ENCODE measurements at places on chromosomes 4 and X.
A peak's percentile ranks its signal among the peaks of the same experiment; 100 is the strongest.

DNA sequence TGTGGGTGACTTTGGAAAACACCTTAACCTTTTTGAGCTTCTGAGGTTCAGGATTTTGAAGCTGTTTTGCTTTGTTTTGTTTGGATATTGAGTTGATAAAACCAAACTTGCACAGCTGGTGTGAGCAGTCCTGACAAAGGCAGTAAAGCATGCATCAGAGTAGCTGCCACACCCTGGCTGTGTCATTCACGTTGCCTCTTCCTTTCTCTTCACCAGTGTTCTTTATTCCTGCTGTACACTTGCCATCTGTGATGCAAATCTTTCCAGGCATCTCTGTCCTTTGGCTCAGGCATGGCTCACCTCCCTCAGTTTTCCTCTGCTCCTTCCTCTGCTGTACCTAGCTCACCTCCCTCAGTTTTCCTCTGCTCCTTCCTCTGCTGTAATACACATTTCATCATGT, 1850.2 kb upstream of the AGA start:
- no peak for DNase-seq

GRCh38 chr4:73690051-73690738, 50.2 kb upstream of the CXCL8 start:
- no peak for DNase-seq

DNA sequence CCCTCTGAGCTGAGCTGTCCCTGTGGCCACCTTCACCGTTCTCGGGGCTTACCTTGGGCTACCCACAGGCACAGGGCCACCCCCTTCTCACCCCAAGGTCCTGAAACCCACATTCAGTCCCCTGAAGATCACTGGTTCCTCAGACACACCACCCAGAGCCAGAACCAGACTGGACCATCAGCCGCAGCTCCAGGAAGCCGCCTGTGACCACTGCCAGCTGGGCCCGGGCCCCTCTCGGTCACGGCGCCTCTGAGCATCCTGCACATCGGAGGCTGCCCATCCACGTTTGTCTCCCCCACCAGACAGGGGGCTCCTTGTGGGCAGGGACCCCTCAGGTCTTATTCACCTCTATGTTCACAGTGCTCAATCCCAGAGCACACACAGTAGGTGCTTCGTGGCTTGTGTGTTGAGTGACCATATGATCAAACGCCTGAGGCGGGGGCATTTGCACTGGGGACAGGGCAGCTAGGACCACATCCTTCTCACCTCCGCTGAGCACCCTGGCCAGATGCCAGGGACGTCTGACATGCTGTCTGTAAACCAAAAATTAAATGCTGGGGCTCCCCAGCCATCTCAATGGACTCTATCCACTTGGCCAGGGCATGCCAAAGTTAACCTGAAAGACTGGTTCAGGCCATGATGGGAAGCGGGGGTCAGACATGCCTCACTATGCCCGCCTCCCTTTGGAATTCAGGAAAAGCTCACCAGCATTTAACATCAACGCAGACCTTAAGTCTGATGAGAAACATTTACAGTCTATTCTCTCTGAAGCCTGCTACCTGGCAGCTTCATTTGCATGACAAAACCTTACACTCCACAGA, 109.4 kb upstream of the AFAP1 start:
- DNase-seq: peak; percentile 33

DNA sequence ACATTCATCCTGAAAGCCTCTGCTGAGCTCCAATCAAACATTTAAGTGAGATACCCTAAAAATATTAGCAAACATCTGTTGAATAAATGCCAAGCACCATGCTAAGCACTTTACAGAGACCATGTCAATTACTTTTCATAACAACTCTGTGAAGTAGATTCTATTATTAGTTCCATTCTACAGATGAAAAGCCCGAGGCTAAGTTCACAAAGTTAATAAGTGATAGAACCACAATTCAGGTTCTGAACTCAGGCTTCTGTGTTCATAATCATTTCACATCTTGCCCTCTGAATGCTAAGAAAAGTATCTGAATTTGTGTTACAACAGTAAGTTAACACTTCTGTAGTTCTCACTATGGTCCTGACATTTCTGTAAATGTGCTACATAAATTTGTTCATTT, 27.4 kb downstream of the SEL1L3 start:
- no peak for DNase-seq

DNA sequence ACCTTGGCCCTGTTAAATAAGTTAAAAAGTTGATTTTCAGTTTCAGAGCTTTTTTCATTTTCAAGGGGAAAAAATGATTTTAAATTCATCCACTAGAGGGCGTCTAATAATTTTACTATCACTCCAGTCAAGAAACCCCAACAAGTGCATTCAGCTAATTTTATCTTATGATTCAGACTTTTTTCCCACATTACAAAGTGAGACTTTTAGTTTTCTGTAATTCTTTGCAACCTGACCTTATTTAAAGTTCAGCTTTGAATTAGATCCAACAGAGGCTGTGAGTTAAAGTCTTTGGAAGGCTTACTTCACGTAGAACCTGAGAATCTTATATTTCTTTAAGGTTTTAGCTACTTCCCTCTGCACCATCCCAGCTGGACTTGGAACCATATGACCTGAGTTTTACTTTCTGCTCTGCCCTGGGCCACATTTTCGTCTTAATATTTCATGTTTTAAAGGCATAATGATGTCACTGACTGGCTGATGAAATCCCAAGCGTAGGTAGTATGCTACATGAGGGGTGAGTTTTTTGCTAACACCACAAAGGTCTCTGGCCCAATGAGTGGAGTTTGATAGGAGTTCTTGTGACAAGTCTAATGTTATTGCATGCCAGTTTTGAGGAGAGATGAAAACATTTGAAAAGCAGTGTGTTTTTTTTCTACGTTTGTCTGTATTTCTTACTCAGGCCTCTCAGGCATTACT, 7.2 kb downstream of the GNRHR start:
- DNase-seq: peak; percentile 49

- peak; percentile 92 for DNase-seq
Measured at GRCh38 chr4:74055096-74055495, 16.6 kb upstream of the CXCL3 start.

DNA sequence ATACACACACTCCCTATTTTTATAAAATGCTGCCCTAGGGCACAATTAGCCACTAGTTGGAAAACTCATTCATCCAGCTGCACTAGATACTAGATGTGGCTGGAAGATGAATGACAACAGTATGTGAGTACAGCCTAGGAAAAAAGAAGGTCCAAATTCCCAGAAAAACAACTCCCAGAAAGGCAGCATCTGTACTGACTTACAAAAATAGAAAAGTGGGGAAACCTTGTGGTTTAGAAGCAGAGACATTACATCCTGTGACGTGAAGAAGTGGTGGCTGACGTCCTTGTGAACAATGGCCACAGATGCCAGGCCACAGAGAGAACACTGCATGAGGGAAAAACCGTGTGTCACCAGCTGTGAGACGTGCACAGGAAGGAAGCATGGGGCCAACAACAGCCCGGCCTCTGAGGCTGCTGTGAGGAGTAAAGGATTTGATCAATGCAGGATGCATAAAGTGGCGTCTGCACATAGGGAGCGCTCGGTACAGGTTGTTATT, 81.2 kb downstream of the SPRY1 start:
- DNase-seq: no peak

GRCh38 chr4:7371210-7371941, 63.4 kb downstream of the PSAPL1 start:
- no peak for DNase-seq

DNA sequence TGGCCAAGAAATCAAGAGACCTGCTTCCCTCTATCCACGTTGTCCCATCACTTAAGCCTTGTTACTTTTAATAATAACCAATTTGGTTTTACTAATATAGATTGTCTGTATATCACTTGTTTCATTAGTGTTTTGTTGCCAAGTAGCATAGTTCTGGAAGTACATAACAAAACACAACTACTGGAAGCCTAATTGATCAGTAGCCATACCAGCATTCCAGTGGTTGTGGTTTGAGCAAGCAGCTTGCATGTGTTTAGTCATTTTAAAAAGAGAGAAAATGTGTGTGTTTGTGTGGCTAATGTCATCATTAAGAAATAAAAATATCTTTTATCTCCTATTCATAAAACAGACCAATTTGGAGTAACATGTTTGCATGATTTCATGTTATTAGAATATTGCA, 70.8 kb downstream of the PTPN13 start:
- no peak for DNase-seq

DNA sequence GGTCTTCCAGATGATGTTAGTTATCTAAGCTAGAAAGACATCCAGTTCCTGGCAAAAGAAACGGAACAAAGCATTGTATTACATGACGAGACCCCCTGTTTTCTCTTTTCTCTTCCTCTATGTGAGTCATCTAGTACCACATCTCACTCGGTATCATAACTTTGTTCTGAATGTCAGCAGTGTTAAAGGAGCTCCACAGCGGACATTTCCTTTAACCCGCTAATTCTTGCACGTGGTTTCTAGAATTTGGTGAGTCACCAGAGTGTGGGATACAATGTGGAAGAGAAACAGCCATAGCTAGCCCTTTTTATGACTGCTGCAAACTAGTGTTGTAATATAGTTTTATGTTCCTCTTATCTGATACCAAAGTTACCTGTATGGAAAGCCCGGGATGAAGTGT, 243.7 kb downstream of the TENM3 start:
- DNase-seq: no peak

DNA sequence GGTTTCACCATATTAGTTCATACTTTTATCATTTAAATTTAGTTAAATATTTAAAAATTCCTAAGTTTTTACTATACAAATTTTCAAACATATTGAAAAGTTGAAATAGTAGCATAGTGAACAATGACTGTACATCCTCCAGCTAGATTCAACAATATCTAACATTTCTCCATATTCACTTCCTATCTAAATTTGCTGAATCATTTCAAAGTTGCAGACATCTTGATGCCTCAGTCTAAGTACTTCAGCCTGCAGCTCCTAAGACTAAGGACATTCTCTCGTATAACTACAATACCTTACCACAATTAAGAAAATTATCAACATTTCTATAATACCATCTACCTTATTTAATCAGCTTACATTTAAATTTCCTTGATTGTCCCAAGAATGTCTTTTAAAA, 132.7 kb downstream of the TMEM164 start:
- DNase-seq: no peak

GRCh38 chrX:70554948-70555347, 110.3 kb downstream of the DLG3 start:
- DNase-seq: no peak

- peak; percentile 59 for DNase-seq
Measured at GRCh38 chr4:91280551-91281290, 1023.0 kb upstream of the GRID2 start.

DNA sequence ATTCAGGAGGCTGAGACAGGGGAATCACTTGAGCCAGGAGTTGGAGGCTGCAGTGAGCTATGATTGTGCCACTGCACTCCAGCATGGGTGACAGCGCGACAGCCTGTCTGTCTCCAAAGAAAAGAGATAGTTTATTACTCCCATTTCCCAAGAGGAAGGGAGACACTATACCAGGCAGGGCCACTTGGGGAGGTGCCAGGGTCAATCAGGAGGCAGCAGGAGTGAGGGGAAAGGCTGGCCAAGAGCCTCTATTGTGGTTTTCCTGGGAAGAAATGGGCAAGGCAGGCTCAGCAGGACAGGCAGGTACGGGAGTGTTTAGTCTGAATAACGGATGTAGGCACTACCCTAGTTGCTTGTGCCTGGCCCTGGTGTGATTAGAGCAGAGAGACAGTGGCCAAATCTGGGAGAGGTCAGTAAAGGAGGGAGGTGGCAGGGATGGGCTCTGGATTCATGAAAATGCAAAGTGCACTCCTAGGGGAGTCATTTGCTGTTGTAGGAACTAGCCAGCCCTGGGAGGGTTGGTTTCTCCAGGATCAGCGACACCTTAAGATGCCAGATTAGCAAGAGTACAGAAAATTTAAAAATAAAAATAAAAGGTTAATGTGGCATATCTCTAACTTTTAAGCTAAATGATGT, 20.2 kb upstream of the CDKN2AIP start:
- no peak for DNase-seq

DNA sequence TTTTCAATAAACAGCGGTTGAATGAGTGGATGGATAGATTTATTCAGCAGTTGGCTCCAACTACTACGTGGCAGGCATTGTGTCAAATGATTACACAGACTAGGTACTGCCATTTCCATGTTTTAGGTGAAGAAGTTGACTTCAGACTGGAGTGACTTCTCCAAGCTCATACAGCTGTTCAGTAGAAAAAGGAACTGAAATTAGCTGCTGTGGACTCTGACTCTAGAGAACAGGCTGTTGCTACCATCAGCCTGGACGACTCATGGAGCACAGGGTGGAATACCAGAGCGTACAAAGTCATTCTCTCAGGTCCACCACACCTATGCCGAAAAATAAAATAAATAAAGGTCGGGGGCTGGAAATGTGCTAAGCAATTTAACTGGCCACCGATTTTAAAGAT, 45.3 kb downstream of the TENM3 start:
- DNase-seq: no peak

DNA sequence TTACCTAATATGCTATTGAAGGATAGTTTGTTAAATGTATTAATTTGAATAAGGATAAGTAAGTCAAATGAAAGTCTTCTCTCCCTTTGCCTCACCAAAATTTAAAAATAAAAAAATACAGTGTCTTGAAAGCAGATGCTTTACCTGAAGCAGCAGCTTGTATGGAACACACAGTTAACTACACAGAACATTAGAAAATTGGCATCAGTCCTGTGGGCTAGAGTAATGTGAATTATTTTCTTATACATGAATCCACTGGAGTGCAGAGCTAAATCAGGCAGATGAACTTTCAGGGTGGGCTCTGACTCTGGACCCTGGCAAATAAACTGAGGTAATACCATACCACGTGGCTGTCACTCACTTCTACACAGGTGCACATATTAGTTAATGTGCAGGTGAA, 348.0 kb downstream of the FSTL5 start:
- DNase-seq: no peak

DNA sequence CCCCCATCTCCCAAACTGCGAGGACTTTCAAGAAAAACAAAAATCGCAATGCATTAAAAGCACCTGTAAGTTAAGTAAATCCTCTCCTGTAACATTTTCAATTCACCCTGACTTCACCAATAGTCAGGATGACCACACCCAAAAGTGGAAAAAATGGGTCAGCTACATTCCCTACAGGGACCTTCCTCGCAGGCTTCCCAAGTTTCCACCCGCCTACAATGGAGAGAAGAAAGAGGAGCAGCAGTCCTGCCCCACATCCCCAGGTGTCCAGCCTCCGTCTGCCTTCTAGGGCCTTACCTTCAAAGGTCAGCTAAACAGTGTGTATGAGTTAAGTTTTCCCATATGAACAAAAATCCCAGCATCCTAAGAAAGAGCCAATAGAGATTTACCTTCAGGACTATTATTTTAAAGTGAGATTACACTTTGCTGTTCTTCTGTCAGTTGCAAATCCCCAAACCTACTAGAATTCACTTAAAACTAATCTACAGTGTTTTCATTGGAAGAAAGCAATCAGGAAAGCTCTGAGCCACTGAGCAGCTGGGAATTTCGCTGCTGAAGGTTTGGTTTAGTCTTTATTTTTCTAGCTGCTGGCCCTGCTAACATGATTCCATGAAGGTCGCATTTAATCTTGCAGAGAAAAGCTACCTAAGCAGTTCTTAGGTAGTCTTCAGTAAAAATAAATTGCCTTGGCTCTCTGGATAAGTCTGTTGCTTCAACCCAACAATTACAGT, 12.5 kb downstream of the IRF2 start:
- DNase-seq: no peak

GRCh38 chr4:113673450-113673849, 88.1 kb downstream of the CAMK2D start:
- no peak for DNase-seq

Measured in NCI-H510A treated with DMSO at 0.1 percent for 48 hours (cell line).